ENCODE measurements at places on chromosomes 4 and X.

GRCh38 chr4:41835321-41835995, 86.9 kb upstream of the PHOX2B start:
- DNase-seq, result no peak

DNA sequence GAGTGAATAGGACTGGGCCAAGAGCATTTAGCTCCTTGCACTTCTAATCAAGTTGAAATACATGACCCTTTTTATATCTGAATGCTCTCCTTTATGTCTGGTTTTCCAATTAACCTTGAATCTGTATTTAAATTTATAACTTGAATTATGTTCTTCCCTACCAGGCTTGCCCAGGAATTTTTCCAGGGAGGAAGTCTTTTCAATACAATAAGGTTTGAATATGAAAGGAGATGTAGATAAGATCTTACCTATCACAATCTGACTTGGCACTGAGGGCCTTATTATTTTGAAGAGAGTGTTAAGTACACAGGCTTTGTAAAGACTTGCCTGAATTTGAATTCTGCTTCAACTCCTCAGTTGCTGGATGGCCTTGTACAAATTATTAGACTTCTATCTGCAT, 555.7 kb downstream of the PCDH7 start:
- no peak for DNase-seq

DNA sequence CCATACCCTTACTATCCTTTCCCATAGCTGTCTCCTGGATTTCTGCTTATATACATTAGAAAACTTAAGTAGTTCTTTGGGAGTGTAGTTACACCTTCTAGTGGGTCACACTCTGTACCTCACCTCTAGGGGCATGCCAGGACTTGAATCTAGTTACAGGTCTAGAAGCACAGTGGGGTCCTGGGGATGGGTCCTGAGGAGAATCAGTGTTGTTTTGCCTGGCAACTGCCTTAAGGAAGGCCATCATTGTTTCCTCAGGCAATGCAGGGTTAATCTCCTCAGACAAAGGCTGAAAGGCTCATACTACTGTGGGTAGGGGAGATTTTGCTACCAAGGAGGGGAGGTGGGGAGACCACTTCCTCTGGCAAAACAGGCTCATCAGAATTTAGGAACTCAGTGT, 750.3 kb downstream of the FAT4 start:
- no peak for DNase-seq

- no peak for DNase-seq
Measured at GRCh38 chrX:47112316-47112954, 32.1 kb downstream of the NDUFB11 start.

DNA sequence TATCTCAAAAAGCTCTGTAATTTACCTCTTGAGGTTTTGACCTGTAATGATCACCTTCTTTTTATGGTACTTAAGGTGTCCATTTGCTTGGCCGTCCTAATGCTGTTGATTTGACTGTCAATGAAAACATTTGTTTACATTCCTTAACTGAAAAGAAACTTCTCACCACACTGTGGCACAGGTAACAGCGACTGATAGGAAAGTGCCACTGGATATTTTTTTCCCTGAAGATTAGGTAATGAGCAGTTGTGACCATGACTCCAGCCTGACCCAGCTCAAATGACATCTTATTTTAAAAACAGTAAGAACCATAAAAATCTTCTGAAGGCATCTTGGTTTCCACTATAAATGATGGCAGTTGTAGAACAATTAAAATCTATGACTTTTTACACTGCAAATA, 87.6 kb downstream of the HHIP start:
- DNase-seq, result no peak

DNA sequence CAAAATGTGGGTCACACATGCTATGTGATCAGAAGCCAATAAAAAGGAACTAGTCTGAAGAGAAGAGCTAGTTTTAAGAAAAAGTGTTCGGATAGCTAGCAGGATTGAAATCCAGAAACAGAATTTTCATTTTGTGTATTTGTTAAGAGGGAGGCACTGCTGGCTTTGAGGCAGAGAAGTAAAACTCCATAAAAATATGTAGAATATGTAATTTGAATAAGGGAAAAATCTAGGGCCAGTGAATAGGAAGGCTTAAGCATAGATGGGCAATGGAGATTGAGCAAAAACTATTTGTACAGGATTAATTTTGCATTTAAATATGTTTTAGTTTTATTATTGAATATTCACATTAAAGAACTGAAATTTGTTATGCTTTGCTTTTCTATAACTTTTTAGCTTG, 399.9 kb upstream of the PITX2 start:
- no peak for DNase-seq

- no peak for DNase-seq
Measured at GRCh38 chr4:52611030-52611555, 48.0 kb downstream of the USP46 start.

Measured in effector memory CD4-positive, alpha-beta T cell (primary cell).